Left forelimb (tissue), 1 donor: ENCODE measurements at places on chromosomes 7 and 10.
A peak's percentile ranks its signal among the peaks of the same experiment; 100 is the strongest.

DNA sequence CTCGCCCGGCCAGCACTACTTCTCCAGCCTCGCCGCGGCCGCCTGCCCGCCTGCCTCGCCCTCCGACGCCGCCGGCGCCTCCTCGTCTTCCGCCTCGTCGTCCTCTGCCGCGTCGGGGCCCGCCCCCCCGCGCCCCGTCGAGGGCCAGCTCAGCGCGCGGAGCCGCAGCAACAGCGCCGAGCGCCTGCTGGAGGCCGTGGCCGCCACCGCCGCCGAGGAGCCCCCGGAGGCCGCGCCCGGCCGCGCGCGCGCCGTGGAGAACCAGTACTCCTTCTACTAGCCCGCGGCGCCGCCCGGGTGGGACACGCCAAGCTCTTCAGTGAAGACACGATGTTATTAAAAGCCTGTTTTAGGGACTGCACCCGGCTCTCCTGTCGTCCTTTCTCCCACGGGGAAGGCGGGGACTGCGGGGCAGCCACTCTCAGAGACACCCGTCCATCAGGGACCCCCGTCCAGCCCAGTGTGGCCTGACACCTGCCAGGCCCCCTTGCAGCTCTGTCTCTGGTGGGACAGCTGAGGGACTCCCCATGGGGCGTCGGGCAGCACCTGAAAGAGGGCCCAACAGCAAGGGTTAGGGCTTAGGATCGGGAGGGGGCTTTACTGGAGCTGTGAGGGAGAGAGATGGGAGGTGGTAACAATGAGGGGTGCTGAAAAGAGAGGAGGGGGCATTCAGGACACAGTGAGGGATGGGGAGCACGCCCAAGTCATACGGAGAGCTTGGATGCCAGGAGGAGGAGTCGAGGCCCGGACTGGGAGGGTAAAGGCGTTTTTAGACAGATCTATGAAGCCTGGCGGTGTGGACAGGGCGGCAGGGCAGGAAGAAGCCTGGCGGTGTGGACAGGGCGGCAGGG, 34.7 kb downstream of the SPDYE6 start:
- no peak for DNase-seq

DNA sequence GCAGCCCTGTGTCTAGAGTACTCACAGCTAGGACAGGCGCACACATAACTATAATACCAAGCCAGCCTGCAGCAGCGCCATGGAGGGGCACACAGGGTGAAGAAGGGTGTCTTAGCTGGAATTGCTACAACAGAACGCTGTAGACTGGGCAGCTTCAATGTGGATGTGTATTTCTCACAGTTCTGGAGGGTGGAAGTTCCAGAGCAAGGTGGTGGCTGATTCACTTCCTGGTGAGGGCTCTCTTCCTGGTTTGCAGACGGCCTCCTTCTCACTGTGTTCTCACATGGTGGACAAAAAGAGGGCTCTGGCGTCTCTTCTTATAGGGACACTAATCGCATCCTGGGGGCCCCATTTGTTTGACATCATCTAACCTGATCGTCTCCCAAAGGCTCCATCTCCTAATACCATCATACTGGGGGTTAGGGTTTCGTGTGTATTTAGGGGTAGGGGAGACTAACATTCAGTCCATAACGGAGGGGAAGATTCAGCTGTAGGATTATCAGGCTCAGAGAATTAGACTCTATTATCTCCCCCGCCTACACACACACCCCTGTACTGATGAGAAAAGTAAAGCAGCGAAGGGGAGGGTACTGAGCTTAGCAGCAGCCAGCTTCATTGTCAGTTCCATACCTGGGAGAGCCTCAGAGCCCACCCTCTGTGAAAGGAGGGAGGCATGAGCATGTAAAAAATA, 289.1 kb downstream of the CCDC3 start:
- no peak for DNase-seq

DNA sequence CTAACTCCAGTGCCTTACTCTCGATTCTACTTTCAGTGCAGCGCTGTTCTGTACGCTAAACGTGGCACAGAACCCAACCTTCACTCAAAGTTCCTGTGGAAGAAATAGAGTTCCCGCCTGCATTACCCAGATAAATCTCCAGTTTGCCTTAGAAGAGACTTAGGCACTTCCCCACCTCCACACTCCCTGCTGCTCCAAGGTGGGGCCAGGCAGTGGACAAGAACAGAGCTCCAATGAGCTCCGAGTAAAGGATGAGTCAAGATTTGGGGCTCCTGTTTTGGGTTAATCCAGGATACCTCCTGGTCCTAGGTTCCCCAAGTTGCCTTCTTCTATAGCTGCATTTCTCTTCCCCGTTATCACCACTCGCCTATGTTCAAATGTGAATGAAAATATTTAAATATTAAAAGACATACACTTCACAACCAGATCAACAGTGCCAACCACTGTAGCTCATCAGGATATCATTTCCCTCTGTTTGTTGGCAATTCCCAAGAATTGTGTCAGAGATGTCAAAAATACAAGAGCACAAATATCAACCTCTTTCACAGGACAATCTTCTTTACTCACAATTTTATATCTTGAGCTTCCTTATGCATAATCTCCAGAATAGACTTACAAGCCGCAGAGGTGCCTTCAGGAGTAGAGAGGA, 48.0 kb downstream of the MALSU1 start:
- no peak for DNase-seq

GRCh38 chr10:25888627-25889026, 45.4 kb upstream of the MYO3A start:
- DNase-seq: no peak

DNA sequence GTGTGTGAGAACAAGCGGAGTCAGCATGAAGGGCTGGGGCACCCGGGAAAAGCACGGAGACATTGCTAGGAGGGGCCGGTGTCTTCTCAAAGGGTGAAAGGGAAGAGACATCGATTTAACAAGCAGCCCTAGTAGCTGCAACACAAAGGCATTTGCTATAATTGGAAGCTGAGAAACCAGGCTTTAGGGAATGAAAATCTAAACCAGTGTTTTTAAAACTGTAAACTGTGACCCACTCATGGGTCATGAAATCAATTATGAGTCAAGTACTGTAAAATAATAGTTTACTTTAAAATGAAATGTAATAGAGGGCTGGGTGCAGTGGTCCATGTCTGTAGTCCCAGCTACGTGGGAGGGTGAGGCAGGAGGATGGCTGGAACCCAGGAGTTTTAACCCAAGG, 128.7 kb upstream of the RHEB start:
- DNase-seq: no peak

DNA sequence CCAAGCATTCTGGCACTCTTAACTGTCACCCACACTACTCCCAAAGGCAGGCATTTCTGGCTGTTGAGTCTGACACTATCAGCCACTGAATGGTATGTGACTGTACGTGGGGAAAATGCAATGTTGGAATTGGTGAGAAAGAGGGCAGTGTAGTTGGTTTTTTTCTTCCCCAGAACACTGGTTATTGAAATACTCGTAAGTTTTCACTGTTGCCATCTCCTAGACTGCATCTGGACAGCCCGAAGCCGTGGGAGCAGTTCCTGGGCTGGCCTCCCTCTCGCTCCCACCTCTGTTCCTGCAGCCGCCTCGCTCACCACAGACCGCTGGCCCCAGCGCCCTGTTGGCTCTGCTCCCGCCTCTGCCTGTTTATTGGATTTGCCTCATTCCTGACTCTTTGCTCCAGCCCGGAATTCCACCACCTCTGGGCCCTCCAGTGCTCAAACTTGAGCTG, 5.7 kb downstream of the PLCE1 start:
- peak; percentile 84 for DNase-seq

DNA sequence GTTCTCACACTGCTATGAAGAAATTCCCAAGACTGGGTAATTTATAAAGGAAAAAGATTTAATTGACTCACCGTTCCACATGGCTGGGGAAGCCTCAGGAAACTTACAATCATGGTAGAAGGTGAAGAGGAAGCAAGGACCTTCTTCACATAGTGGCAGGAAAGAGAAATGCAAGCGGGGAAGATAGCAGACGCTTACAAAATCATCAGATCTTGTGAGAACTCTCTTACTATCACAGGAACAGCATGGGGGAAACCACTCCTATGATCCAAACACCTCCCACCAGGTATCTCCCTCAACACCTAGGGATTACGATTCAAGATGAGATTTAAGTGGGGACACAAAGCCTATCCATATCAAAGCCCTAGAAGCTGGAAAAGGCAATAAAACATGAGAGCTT, 130.8 kb downstream of the MDFIC start:
- DNase-seq: no peak

DNA sequence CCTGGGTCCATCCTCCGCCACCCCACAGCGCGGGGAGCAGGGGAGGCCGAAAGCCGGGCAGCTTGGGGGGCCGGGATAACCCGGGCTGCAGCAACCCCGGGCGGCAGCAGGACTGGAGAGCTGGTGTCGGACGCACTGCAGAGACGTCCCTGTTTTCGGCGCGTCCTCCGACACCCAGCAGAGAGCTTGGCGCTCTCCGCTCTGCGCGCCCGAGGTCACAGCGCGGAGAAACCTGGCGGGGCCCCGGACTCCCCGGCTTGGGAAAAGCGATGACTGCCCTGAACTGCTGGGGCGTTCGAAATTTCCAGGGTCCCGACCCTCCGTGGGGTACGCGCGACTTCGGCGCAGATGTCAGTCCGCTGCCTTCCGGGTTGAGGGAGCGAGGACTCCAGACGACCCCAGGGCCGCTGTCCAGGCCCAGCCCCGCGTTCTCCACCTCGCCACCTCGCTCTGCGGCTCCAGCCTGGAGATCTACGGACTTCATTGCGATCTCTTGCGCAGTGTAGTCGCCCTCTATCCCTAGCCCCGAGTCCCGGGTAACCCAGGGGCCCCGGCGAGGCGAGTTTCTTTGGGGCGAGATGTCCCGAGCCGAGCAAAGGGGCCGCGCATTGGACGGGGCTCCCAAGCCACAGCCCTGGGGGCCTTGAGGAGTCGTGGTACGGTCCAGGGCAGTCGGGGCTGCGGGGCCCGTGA, 617 bp upstream of the FOXI2 start:
- no peak for DNase-seq

DNA sequence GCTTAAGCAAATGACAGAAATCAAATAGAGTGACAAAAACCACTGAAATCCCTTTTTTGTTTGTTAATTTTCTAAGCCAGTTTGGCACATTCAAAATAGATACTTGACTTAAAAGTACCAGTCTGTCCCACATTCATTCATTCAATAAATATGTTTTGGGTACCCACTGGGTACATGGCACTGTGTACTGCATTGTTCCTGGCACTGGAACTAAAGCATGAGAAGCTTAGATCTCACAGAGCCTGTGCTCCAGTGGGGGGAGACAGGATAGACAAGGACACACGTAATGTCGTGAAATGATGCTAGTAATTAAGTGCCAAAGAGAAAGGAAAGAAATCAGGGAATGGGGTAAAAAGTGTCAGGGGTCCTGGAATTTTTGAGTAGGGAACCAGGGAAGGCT, 13.0 kb downstream of the MTURN start:
- DNase-seq: no peak

DNA sequence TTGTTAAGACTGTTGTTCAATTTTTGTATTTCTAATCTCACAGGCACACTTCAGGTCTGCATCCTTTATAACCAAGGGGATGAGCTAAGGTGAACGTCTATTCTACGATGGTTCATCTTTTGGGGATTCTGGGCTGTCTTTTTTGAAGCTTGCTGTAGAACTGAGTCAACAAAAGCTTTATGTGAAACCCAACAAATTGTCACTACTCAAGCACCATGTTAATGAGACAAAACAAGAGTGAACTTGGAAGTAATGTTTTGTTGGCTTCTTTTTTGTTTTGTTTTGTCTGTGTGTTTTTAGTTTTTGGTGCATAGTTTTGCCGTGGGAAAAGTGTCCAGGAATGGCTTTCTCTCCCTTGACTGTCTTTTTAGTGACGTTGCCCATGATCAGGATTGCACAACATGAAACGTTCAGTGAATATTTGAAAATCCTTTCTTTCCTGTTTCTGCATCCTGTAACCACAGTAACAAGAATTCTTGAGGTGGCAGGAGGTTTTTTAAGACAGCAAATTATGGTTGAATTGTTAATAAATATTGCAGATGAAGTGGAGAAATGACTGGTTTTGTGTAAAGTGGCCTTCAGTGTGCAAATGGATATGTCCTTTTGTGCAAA, 65.6 kb downstream of the WIPF3 start:
- DNase-seq: no peak

DNA sequence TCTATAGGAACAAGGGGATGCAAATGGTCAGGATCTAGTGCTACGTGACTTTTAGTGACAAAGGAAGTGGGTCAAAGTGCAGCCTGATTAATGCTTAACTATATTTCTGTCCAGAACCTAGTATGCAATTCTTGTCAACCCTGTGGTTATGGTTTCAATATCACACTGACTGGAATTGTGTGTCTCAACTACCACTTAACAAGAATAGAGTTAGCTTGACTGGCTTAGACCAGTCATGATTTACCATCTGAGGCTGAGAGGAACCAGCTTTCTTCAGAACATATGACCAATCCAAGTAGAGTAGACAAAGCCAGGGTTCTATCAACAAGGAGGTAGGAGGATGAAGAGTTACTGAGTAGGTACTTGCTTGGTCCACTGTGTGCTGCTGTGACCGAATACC, 54.4 kb downstream of the MYPN start:
- DNase-seq: no peak

DNA sequence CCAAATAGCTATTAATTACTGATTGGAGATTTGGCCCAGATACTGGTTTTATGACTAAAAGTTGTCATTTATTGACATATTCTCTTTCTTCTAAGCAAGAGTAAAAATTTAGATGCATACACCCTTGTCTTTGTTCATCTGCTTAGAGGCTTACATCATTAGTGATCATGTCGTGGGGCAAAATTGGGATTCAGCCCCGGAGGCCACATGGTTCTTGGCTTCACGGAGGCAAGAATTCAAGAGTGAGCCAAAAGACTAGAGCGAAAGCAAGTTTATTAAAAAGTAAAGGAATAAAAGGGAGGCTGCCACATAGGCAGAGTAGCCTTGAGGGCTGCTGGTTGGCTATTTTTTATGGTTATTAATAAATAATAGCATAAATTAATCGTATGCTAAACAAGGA, 41.1 kb downstream of the MINPP1 start:
- DNase-seq: no peak

DNA sequence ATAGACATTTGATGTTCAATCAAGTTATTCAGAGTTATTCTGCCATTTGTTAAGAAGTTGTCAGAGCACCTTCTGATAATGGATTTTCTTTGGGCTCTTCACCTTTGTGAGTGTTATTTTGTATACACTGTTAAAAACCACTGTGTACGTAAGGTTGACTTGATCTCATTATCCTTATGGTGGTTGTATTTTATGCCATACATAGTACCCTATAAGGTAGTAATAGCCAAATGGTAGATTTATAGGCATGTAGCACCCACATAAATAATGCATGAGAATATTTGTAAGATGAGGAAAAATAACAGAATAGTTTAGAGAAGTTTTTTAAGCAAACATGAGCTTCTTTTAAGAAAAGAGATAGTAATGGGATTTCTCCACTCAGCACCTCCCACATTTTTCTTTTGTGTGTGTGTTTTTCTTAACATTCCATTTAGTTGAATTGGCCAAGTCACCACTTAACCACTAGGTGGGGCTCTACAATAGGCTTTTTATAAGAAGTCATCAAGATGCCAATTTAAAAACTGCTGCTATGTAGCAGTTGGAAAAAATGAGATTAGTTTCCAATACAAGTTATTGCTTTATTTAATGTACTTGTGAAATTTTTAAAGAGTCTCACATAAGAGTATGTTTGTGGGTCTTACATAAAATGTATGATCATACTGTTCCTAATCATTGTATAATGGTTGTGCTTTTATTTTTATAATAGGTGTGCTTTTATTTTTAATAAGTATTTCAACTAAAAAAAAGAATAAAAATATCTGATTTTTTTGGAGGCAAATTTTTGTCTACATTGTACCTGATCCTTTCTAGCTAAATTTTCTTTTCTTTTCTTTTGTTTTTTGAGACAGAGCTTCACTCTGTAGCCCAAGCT, 41.1 kb upstream of the STMP1 start:
- no peak for DNase-seq

- no peak for DNase-seq
Measured at GRCh38 chr10:62870866-62871265, 54.7 kb upstream of the EGR2 start.

GRCh38 chr7:130748531-130749389, 14.8 kb upstream of the KLF14 start:
- no peak for DNase-seq
